ENCODE measurements at places on chromosomes 3 and 15. TPM values are rescaled to one million over a fixed set of nuclear protein-coding genes. Genes with fewer than 3 reads are reported as not detected.
A peak's percentile ranks its signal among the peaks of the same experiment; 100 is the strongest.

The CSNK1G1 gene
- 13.8 TPM for total RNA-seq

The LEKR1 gene
- total RNA-seq, result 0.81 TPM

The GPR87 gene
- total RNA-seq, result 0.18 TPM

The SPINK8 gene
- not detected for total RNA-seq

GRCh38 chr3:27729325-27729724 lies 7.2 kb upstream of the EOMES start:
- DNase-seq, result no peak

- no peak for DNase-seq
Measured at GRCh38 chr15:56659197-56659596, 74.1 kb downstream of the ZNF280D start.

DNA sequence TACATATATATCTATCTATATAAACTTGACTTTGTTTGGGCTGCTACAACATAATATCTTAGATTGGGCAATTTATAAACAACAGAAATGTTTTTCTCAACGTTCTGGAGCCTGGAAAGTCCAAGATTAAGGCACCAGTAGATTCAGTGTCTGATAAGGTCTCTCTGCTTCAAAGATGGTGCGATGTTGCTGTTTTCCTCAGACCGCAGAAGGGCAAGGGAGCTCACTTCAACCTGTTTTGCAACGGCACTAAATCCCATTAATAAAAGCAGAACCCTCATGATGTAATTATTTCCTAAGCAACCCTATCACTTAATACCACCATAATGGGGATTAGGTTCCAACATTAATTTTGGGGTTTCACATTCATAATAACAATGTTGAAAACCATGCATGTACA lies 1134.8 kb downstream of the NSUN3 start:
- DNase-seq, result no peak

DNA sequence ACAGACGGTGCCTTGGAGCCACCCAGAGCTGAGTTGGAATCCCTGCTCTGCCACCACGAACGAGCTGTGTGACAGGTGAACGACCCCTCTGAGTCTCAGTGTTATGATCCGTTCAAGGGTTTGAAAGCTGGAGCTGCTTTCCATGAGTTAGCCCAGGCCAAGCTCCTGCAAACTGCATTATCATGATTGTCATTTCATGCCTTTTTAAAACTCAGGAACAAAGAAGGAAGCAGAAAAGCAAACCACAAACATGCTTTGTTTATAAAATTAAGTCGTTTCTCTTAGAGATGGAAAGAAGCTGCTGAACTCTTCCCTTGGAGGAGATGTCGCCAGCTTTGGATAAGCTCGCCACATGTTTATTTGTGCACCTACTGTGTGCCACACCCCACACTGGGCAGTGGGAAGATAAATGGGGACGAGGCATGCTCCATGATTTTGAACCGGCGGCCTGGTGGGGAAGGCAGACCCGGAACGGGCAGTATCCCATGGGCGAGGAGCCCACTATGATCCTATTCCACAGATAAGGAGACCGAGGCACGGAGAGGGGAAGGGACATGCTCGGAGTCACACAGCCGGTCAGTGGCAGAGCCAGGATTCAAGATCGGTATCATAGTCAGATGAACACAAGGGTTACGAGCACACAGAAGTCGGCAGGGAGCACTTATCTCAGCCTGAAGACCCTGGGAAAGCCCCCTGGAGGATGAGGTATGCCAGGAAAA lies 15.9 kb downstream of the HRH1 start:
- no peak for DNase-seq

- DNase-seq, result peak; percentile 41
Measured at GRCh38 chr15:63112871-63113270, 8.8 kb upstream of the LACTB start.

GRCh38 chr3:145094355-145094941 lies 1066.5 kb downstream of the PLOD2 start:
- peak; percentile 71 for DNase-seq

DNA sequence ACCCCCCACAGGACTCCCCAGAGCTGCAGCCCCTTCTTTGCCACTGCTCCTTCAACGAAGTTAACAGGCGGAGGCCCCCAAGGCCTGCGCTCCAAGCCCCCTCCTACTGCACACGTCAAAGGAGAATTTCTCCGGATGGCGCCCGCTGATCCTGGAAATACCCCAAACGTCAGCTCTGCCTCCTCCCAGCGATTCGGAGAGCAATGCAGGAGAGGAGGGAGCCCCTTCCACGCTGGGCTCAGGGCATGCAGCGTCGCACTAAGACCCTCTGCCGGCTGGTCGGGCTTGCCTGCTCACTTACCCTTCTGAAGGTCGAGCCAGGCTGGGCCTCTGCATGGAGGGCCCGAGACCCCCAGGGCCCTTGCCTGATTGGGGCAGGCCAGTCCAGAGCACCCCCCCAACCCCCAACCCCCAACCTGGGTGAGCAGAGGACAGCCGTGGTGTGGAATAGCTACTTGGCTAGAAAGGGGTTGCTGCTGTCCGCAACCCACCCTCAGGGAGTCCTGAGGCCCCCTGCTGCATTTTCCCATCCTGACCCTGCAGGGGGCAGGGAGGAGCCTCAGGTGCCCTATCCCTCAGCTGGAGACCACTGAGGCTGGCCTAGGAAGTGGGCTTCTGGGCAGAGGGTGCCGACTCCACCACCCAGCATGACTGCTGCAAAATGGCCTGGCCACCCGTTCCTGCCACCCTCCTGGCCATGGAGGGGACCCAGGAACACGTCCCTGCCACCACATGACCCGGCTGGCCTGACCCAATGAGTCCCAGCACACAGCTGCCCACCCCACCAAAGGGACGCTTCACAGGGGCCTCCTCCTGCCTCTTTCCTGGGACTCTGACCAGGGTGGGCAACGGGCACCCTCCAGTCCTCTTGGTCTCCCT lies 976 bp downstream of the ATP2B2 start:
- DNase-seq, result no peak

- DNase-seq, result no peak
Measured at GRCh38 chr3:52450489-52451236, 3.2 kb downstream of the TNNC1 start.

- DNase-seq, result no peak
Measured at GRCh38 chr3:72481542-72481941, 366.7 kb downstream of the SHQ1 start.

DNA sequence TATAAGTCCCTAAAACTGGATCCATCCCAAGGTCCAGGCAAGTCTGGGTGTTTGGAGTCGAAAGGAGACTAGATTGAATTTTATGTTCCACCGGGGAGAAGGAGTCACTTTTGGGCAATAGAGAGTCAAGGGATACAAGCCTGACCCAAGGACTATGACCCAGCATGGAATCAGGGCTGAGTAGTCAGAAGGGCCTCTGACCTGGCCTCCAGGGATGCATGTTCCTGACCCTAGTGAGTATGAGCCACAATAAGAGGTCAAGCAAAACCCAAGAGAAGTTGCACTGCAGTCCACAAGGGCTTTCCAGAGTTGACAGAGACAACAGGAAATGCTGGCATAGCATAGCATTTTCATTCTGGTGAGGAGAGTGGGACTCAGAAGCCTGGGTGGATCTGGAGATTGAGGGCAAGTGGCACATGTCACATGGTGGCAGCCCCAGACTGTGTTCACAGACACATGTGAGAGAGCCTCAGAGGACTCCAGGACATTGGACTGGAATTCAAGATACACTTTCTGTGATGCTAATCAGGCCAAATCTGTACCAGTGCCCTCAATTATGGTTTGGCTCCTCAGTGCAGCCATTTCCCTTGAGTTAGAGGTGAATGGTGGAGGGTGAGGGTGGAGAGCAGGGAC lies 66.9 kb downstream of the TFG start:
- no peak for DNase-seq

Measured in fibroblast of the aortic adventitia (primary cell).